GM04504 (cell line): ENCODE measurements at places on chromosomes 12 and 14.

GRCh38 chr14:80059041-80059440, 152.3 kb downstream of the DIO2 start:
- DNase-seq, result no peak

DNA sequence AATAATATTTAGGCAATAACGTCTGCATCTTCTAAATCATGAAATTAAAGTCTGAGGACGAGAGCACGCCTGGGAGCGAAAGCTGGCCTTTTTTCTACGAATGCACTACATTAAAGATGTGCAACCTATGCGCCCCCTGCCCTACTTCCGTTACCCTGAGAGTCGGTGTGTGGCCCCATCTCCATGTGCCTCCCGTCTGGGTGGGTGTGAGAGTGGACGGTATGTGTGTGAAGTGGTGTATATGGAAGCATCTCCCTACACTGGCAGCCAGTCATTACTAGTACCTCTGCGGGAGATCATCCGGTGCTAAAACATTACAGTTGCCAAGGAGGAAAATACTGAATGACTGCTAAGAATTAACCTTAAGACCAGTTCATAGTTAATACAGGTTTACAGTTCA, 19.3 kb downstream of the CKB start:
- DNase-seq, result no peak

GRCh38 chr12:13233830-13234641, 37.5 kb downstream of the EMP1 start:
- DNase-seq, result no peak

DNA sequence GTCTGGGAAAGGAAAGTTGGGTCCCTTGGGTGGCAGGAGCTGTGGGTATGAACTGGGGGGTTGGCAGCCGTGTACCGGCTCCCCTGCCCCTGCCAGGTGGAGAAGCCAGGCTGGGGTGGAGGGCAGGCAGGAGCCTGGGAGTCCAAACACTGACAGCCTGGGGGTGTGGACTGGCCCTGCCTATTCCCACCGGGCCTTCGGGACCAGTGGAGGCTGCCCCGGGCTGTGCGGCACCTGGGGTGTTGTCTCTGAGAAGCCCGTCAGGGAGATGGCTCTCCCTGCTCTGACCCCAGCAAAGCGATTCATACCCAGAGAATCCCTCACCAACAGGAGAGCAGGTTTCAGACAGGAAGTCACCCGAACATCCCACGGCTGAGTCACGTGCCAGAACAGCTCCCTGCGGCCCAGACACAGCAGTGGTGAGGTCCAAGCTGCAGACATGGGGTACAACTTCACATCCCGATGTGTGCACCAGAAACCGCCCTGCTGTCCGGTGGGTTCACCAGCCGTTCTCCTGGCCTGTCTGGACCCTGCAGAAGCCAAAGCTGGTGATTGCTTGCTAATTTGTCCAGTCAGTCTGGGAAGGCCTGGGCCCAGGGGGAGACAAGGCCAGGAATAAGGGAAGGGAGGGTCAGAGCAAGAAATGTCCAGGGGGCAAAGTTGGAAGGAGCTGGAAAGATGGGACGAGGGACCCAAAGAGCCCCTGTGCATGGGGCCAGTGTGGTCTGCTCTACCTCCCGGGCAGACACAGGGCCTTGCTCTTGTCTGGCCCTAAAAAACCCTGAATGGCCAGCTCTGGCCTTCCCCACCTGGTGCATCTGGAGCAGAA, 2.1 kb upstream of the GPR132 start:
- DNase-seq, result no peak

GRCh38 chr12:123895451-123895850, 77.2 kb downstream of the CCDC92 start:
- DNase-seq, result no peak

DNA sequence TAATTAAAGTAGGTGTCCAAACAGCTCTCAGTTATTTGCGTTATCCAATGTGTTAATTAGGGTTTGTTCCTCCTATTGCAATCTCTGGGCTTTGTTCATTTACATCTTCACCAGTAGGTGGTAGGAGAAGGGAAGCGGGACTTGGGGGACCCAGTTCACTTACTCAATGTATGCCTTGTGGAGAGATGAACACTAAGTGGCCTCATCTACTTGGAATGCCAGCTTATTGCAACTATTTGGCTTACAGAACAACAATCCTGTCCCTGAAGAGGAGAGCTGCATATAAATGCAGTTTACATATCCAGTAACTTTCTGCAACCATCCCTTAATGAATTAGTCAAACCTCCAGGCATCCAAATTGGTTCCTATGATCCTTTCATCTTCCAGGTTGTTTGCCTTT, 417.1 kb upstream of the CCDC196 start:
- DNase-seq, result no peak
